ENCODE measurements at places on chromosomes 16 and 17. TPM values are rescaled to one million over a fixed set of nuclear protein-coding genes. Genes with fewer than 3 reads are reported as not detected.

MAP3K3 gene
- 4.4 TPM for polyA plus RNA-seq

TBC1D3K gene
- not detected for polyA plus RNA-seq

NTN3 gene
- not detected for polyA plus RNA-seq

CTRL gene
- polyA plus RNA-seq = 2.1 TPM

IL34 gene
- polyA plus RNA-seq = not detected

DCUN1D3 gene
- 5.0 TPM for polyA plus RNA-seq

Data from sigmoid colon (tissue), 7 donors.